ENCODE measurements at places on chromosomes 2 and 18.

DNA sequence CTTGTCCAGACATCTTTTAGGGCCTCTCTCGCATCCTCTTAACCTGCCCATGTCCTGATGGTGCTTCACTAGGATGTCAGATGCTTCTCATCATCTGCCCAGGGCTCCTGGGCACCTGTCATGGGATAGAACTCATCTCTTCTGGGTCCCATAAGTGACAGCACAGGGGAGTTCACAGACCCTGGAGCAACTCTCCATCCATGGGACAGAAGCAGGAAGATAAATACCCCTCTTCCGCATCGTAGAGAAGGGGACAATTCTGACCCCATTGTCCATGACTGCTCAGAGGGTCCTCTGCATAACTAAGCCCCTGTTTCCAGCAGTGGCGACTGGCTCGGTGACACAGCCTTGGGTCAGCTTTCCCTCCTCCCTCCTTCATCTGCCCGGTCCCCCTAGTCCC lies 82.3 kb downstream of the TWIST2 start:
- no peak for DNase-seq

- DNase-seq = no peak
These were observed 445.1 kb upstream of the CDH20 start for GRCh38 chr18:60888071-60888624.

DNA sequence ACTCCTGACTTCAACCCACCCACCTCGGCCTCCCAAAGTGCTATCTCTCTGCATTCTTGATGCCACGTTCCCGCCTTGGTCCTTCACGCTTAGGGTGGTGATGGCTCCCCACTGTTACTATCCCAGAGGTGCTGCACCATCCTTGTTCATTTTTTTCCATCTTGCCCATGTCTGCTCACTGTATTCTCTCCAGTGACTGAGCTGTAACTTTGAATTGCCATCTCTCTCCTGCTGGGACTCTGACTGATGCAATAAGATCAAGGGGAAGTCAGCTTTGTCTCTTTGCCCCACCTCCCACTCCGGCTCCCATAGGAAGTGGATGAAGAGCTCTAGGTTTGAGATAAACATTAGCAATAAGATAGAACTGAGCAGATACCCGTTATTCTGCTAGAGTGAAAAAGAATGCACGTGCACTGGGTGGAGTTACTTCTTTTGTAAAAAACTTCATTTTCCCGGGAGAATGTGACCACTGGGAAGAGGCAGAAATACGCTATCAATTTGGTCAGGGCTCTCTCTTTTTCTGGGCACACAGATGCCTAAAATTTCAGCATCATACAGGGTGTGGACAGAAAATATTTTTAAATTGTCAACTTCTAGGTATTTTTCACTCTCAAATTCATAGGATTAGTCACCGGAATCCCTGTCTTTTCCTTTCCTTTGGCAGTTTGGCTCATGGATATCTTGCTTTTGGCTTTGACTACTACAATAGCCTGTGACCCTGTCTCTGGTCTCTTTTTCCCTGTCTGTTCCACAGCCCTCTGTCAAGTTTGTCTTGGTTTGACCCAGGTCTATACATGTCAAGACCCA lies 105.4 kb downstream of the POLR1A start:
- DNase-seq = no peak

DNA sequence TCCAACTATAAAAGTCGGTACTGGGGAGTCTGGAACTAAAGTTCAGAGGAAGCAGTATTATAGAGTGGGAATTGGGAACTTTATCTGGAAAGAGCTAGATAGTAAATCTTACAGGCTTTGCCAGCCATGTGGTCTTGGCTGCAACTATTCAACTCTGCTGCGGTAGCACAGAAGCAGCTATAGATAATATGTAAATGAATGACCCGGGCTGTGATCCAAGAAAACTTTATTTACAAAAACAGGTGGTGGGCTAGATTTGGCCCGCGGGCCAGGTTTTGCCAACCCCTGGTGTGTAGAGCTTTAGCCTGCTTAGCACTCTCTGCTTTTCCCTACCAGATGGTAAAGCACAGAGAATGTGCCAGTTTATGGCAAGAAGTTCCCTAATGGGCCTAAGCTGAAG lies 70.8 kb downstream of the TNP1 start:
- DNase-seq = no peak

GRCh38 chr18:78518805-78519204 lies 460.8 kb upstream of the SALL3 start:
- no peak for DNase-seq

- no peak for DNase-seq
These were observed 90.1 kb downstream of the CAPN13 start for GRCh38 chr2:30717081-30717650.

GRCh38 chr2:172223601-172224054 lies 120.9 kb upstream of the DLX2 start:
- DNase-seq = no peak

All from GM12892 (cell line).